Upper lobe of right lung (tissue), 1 donor: ENCODE measurements at places on chromosomes 3 and 15. TPM values are rescaled to one million over a fixed set of nuclear protein-coding genes. Genes with fewer than 3 reads are reported as not detected.

Gene UPK1B
- 5.4 TPM for total RNA-seq

DNA sequence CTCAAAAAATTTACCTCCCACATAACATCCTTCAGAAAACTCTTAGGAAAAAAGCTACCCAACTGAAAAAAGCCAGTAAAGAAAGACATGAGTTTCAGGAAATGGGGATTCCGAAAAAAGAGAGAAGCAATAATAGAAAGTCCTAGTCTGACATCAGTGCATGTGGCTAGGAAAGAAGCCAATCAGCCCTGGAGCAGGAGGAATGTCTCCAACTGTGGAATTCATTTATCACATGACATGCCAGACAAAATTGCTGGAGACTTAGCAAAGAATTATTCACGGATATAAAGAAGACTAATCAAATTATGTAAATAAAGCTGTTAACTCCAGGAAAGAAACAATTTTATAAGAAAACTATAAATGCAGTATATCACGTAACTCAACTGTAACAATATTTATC is 258.9 kb upstream of the RARB start:
- no peak for DNase-seq

DNA sequence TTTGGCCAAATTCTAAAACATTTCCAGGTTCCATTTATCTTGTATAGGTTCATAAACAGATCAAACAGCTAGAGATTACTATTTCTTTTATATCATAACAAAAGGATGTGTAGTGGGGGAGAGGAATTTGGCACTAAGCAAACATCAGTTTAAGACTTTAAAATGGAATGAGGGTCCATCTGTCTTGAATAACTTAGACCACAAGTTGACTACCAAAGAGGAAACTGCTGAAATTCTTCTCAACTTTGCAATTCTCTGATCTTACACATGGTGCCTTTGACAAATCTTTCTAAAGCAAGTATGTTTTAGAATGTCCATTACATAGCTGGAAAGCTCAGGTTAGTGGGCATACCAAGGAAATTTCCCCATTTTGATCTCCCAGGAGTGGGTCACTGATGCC is 140.5 kb upstream of the ADAMTS9 start:
- DNase-seq: no peak

DNA sequence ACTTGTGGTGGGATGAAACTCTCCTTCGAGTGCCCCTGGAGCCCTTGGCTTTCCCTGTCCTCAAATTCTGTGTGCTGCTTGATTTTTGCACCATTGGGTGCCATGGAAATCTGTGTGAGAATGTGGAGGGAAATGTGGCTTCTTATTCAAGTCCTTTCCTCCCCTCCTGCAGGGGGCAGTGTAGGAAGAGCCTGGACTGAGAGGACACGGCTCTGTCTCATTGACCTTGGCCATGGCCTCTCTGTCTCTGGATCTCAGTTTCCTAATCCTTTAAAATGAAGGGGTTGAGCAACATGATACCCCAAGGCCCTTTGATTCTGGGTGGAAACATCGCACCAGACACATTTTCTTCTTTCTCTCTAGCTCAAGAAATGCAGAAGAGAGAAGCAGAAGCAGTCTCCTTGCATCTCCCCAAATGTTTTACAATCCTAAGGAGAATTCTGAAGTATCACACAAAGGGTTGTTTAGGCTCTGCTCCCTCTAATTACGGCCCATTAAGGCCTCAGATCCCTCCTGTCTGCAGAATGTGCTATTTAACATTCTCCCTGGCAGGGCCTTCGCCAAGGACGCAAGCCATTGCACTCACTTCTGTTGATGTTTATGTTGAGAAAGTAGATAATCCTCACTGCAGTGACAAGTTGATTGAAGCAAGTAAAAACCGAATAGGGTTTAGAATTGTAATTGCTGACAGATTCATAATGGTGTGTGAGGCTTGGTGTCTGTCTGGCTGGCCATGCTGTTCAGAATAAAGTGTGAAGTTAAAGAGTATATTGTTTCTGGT is 169.1 kb downstream of the TPRG1 start:
- DNase-seq: no peak

DNA sequence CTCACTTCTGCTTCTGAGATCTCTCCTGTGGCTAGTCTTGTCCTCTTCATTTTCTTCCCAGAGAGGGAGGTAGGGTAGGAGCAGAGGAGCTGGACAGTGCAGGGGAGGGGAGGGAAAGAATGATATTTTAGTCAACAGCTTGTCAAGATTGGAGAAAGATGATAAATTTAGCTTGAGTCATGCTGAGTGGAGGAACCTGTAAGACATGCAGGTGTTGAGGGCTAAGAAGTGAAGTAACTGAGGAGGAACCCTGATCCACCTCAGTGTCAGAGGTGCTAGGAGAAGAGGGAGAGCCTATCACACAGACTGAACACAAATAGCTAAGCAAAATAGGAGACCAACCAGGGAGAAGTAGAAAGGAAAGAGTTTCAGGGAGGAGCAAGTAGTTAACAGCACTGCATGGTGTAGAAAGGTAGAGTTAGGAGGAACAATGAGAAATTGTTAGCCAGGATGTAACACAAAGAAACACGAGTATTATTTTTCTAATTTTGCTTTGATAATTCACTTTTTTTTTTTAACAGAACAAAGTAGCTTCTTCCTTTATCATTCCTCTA is 108.2 kb upstream of the CHRM5 start:
- DNase-seq: no peak

DNA sequence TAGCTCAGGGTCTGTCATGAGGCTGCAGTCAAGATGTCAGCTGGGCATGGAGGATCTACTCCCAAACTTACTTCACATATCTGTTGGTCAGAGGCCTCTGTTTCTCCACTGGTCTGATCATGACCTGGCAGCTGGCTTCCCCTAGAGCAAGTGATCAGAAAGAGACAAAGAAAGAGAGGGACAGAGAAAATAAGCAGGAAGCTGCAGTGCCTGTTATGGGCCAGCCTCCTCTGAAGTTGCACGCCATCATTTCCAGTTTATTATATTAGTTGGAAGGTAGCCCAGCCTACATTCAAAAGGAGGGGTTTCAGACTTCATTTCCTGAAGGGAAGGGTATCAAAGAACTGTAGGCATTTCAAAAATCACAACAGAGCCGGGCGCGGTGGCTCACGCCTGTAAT is 5.0 kb upstream of the RPP25 start:
- no peak for DNase-seq

GRCh38 chr3:169663951-169664820 is 674 bp upstream of the MECOM start:
- DNase-seq: peak; percentile 65

DNA sequence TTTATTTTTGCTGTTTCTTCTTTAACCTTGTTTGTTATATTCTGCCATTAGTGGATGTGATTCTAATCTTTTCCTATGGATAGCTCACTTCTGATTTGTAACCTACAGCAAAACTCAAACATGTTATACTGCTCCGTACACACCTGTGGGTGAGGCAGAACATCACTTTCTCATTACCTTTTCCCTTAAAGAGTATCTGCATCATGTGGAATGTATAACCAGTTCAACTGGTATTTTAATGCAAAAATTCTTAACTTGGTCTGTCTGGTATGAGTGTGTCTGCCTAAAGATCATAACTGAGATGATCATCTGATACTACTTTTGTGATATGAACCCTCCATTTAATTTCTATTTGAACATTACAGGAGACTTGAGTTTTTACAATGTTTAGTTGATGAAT is 13.0 kb upstream of the UPK1B start:
- DNase-seq: no peak

Gene CISH
- total RNA-seq: 71.6 TPM

Gene GMNC
- not detected for total RNA-seq

Gene MTFMT
- total RNA-seq: 13.7 TPM

DNA sequence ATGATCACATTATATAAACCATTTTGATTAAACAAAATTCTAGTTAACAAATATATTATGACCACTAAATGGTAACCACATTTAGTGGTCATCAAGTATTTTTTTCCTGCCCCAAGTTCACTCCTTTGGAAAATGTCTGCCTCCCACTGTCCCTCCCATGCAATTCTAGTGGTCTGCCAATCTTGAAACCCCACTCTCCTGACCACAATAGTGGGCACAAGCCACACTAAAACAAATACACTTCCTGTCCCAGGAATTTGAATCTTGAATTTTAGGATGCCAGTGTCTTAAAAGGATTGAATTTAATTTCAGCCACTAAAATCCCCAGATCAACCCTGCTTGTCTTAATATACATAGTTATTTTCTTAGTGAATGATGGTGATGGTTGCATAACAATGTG is 14.0 kb upstream of the GPR156 start:
- no peak for DNase-seq

Gene AGTR1
- 7.8 TPM for total RNA-seq

Gene CRYBG3
- 25.5 TPM for total RNA-seq
